Chondrocyte (in vitro differentiated cells): ENCODE measurements at places on chromosomes 12 and 14. TPM values are rescaled to one million over a fixed set of nuclear protein-coding genes. Genes with fewer than 3 reads are reported as not detected.

GRCh38 chr14:69401841-69402240 is 3.3 kb downstream of the SLC39A9 start:
- peaks cover 42% of the 10 kb centered on the region for H3K4me1 ChIP-seq
- peak overlapping the region; percentile 58 for H3K27ac ChIP-seq
- no peak for DNase-seq
- no peaks in the 10 kb centered on the region for H3K36me3 ChIP-seq
- peak overlapping the region; percentile 90 for H3K4me3 ChIP-seq
- no peaks in the 10 kb centered on the region for H3K27me3 ChIP-seq

DNA sequence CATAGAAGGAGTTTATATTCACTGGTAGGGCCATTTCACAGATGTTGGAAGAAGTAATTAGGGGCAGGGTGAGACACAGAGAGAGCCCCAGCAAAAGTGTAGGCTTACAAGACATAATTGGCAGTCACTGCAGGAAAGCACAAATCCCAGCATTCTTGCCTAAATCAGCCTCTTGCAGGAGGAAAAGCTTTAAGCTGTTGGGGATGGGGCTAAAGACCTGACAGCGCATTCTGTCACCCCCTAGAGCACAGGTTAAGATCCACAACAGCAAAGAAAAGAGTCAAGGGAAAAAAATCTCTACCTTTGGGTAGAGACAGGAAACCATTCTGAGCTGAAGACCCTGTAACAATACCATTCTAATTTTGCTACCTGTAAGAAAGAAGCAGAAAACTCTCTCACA is 409.0 kb downstream of the DAD1 start:
- no peak overlapping the region for H3K27ac ChIP-seq
- no peak for DNase-seq
- H3K4me3 ChIP-seq: no peak overlapping the region
- H3K27me3 ChIP-seq: no peaks in the 10 kb centered on the region

Gene PIANP
- total RNA-seq: 3.2 to 9.3 TPM (median 4.4 TPM) in 3 replicates

Gene OR4Q3
- not detected in 3 replicates for total RNA-seq

DNA sequence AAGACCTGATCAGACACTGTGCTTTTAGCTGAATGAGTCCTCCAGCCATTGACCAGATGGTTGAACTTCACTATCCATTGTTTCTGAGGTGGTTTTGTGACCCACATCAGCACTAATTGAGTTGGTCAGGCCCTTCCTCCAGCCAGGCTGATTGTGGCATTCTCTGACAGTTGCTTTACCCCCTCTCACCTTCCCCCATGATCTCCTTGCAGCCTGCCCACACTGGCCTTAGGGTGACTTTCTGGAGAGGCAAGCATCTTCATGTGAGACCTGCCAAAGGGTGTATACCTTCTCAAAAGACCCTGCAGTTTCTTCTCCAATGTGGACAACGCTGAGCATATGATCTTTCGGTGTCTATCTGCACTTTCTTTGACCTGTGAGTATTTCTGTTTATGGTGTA is 83.9 kb downstream of the GPATCH2L start:
- H3K4me1 ChIP-seq: no peaks in the 10 kb centered on the region
- DNase-seq: no peak
- H3K27me3 ChIP-seq: no peaks in the 10 kb centered on the region

DNA sequence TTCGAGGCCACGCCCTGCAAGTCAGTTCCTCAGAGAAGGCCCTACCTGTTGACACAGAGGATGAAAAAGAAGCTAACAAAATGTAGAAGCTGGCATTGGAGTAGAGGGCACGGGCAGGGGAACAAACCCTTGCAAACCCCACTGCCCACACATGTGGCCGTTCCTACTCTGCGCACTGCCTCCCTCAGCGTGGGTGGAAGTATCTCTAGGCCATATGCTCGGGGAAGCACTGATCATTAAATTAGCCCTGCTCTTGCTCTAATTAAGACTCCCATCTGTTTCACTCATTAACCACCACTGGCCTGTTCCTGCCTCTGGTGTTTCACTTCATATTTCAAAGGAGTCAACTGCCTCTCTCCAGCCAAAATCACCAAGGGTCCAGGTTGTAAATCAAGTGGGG is 201.2 kb upstream of the SFSWAP start:
- DNase-seq: no peak
- peaks cover 14% of the 10 kb centered on the region for H3K27me3 ChIP-seq
- no peaks in the 10 kb centered on the region for H3K36me3 ChIP-seq
- no peak overlapping the region for H3K4me3 ChIP-seq
- H3K4me1 ChIP-seq: peaks cover 5% of the 10 kb centered on the region
- H3K27ac ChIP-seq: no peak overlapping the region

Gene PROX2
- total RNA-seq: not detected in 3 replicates

DNA sequence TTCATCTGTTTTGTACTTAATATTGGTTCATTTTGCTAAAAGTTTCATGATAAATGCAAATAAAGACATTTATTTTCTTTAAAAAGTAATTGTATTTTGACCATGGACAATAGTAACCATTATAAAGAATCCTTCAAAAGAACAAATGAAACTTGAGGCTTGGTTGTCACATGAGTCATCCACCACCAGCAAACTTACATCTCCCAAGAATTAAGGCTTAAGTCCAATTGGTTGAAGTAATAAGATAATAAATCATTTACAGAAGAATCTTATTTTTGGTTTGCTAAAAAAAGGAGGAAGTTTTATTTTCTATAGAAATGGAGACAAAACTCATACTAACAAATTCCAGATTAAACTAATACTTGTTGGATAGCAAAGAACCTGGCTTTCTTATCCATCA is 84.8 kb upstream of the KITLG start:
- H3K36me3 ChIP-seq: no peaks in the 10 kb centered on the region
- no peaks in the 10 kb centered on the region for H3K27me3 ChIP-seq
- no peak overlapping the region for H3K4me3 ChIP-seq
- H3K27ac ChIP-seq: no peak overlapping the region
- H3K4me1 ChIP-seq: no peaks in the 10 kb centered on the region

GRCh38 chr12:45200491-45201043 is 15.3 kb upstream of the ANO6 start:
- no peaks in the 10 kb centered on the region for H3K36me3 ChIP-seq
- DNase-seq: no peak
- no peak overlapping the region for H3K27ac ChIP-seq
- no peak overlapping the region for H3K4me3 ChIP-seq

Gene ZC2HC1C
- 0.31 to 0.62 TPM (median 0.48 TPM) in 3 replicates for total RNA-seq

Gene VWF
- total RNA-seq: 0.05 to 0.08 TPM (median 0.07 TPM) in 3 replicates

DNA sequence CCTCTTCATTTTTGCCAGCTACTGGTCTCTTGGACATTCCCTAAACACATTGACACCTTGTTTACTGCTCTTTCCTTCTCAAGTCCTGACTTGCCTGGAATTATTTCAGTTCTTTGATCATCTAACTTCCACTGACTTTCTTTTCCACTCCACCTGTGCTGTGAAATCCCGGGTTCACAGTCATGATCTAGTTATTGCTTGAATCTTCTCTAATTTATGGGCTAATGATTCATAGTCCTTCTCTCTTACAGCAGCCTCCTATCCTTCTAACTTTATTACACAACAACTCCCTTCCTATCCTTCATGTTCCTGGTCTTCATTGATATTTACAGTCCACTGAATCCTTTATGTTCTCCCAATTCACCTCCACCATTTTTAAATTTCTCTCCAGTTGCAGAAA is 260.1 kb downstream of the C12orf75 start:
- no peak overlapping the region for H3K4me3 ChIP-seq
- H3K36me3 ChIP-seq: no peaks in the 10 kb centered on the region
- DNase-seq: no peak
- no peaks in the 10 kb centered on the region for H3K27me3 ChIP-seq
- no peak overlapping the region for H3K27ac ChIP-seq

DNA sequence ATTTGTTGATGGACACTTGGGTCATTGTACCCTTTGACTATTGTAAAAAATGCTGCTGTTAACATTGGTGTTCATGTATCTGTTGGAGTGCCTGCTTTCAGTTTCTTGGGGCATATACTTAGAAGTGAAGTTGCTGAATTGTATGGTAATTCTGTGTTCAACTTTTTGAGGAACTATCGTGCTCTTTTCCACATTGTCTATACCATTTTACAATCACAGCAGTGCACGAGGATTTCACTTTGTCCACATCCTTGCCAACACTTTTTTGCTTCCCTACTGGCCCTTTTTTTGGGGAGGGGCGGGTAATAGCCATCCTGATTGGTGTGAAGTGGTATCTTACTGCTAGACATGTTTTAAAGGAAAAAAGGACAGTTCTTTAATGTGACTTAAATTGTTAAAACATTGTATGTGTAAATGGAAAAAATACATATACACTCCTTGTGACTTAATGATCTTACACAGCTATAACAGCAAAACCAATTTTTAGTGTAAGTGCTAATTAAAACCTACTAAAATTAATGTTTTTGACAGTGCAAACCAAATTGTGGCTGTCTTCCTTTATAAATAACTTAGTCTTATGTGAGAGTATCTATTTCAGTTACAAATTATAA is 52.7 kb downstream of the WNK1 start:
- H3K36me3 ChIP-seq: no peaks in the 10 kb centered on the region
- peaks cover 68% of the 10 kb centered on the region for H3K4me1 ChIP-seq
- no peak overlapping the region for H3K4me3 ChIP-seq
- no peak overlapping the region for H3K27ac ChIP-seq
- no peaks in the 10 kb centered on the region for H3K27me3 ChIP-seq

GRCh38 chr14:64823305-64823861 is 56.3 kb downstream of the SPTB start:
- no peak overlapping the region for H3K27ac ChIP-seq
- peak overlapping the region; percentile 33 for H3K4me3 ChIP-seq
- DNase-seq: no peak
- no peaks in the 10 kb centered on the region for H3K36me3 ChIP-seq
- H3K27me3 ChIP-seq: peaks cover 6% of the 10 kb centered on the region

Gene SERPINA5
- total RNA-seq: 0.50 to 0.54 TPM in 2 of 3 replicates, not detected in the other
